Naive thymus-derived CD8-positive, alpha-beta T cell (primary cell): ENCODE measurements at places on chromosomes 11 and 22. TPM values are rescaled to one million over a fixed set of nuclear protein-coding genes. Genes with fewer than 3 reads are reported as not detected.

- H3K27me3 ChIP-seq: peaks cover 48% of the 10 kb centered on the region
- H3K4me1 ChIP-seq: no peaks in the 10 kb centered on the region
- H3K36me3 ChIP-seq: no peaks in the 10 kb centered on the region
- H3K27ac ChIP-seq: no peak overlapping the region
- H3K4me3 ChIP-seq: no peak overlapping the region
These were observed 14.5 kb upstream of the MSANTD2 start for GRCh38 chr11:124814739-124815138.

DNA sequence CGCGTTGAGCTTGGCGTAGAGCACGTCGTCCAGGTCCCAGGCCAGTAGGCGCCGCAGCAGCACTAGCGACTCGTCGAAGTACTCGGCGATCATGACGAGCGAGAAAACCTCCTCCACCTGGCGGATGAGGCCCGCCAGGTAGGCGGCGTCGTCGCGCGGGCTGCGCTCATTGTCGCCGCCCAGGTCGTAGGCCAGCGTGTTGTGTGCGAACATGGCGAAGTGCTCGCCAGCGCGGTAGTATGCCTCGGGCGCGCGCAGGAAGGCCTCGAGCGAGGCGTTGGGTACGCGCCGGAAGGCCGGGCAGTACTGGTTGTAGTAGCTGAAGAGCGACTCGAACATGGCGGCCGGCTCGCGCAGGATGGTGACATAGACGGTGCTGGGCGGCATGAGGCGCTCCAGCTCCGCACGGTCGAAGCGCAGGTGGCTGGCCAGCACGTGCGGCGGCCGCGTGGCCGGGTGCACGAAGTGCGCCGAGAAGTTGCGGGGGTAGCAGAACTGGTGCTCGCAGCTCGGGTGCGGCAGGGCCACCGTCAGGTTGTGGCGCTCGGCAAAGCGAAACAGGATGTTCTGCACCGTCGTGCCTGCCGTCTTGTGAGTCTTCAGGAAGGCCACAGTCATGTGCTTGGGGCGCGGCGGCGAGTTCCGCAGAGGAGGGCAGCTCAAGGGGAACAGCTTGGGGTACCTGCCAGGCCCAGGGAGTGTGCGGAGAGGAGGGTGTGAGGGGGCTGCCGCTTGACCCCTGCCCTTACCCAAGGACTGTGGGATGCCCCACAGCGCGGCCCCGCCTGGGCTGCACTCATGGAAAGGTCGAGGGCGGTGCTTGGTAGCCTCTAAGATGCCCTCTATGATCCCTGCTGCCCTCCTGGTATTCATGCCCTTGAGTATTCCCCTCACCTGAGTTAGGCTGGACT lies 5.7 kb downstream of the GAL3ST3 start:
- DNase-seq: no peak
- H3K27me3 ChIP-seq: no peaks in the 10 kb centered on the region
- peaks cover 7% of the 10 kb centered on the region for H3K4me1 ChIP-seq
- H3K4me3 ChIP-seq: no peak overlapping the region

DNA sequence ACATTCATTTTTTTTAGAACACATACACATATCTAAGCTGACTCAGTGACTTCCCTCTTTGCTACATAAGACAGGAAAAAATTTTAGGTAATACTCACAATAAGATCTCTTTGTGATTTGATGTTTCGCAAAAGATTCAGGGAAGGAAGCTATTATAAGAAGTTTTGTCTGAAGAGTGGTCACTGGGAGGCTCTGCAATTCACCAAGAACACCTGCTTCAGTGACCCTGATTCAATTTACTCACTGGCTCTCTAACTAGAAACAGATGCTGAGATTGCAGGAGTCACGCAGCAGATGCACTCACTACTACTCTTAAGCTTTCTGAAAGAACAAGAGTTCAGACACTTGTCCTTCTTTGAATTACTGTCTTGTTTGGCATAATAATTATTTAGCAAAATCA lies 193.6 kb upstream of the DDI1 start:
- no peak for DNase-seq
- no peak overlapping the region for H3K4me3 ChIP-seq
- H3K27me3 ChIP-seq: no peaks in the 10 kb centered on the region

- H3K27ac ChIP-seq: no peak overlapping the region
- no peaks in the 10 kb centered on the region for H3K27me3 ChIP-seq
- no peaks in the 10 kb centered on the region for H3K36me3 ChIP-seq
- peaks cover 11% of the 10 kb centered on the region for H3K4me1 ChIP-seq
- H3K4me3 ChIP-seq: no peak overlapping the region
These were observed 10.7 kb upstream of the SESN3 start for GRCh38 chr11:95241681-95242081.

DNA sequence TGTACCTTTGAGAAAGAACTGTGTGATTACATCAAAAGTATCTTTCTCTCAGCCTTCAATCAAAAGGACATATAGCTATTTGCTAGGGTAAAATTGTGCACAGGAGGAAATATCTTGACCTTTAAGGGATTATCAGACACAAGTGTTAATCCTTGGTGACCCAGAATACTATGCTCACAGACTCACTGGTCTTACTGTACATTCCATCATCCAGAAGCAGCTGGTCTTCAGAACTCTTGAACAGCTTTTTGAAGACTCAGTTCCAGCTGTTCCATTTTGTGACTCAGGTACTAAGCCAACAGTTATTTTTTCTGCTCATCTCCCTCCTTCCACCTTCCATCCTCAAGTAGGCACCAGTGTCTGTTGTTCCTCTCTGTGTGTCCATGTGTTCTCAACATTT lies 19.8 kb downstream of the ZBED5 start:
- no peak overlapping the region for H3K4me3 ChIP-seq
- peaks cover 18% of the 10 kb centered on the region for H3K4me1 ChIP-seq

- H3K4me1 ChIP-seq: no peaks in the 10 kb centered on the region
- H3K36me3 ChIP-seq: no peaks in the 10 kb centered on the region
- H3K27ac ChIP-seq: no peak overlapping the region
- H3K4me3 ChIP-seq: no peak overlapping the region
- DNase-seq: no peak
These were observed 41.4 kb upstream of the PHF21A start for GRCh38 chr11:46162700-46163099.

DNA sequence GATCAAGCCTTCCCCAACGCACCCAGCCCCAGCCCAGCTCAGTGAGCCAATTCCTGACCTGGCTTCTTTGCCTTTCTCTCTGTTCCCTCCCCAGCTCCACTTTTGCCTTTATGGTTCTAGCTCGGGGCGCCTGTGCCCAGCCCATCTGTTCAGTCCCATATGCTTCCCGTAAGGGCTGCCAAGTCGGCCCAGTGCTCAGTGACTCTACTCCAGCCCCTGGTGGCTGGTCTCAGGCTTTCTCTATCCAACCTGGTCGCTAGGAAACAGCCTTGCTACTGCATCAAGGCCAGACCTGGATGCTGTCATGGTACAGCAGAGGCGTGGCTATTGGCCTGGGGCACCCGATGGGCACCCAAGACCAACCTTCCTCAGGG lies 178.0 kb downstream of the DSCAML1 start:
- peaks cover 13% of the 10 kb centered on the region for H3K27me3 ChIP-seq
- H3K4me1 ChIP-seq: no peaks in the 10 kb centered on the region
- no peak overlapping the region for H3K4me3 ChIP-seq
- no peak for DNase-seq

The TRPM5 gene
- total RNA-seq: 0.60 TPM

The CLMP gene
- total RNA-seq: 0.08 TPM

The LMO2 gene
- total RNA-seq: 0.99 TPM
